WTC11 (cell line): ENCODE measurements at places on chromosomes 13 and 19. TPM values are rescaled to one million over a fixed set of nuclear protein-coding genes. Genes with fewer than 3 reads are reported as not detected.

DNA sequence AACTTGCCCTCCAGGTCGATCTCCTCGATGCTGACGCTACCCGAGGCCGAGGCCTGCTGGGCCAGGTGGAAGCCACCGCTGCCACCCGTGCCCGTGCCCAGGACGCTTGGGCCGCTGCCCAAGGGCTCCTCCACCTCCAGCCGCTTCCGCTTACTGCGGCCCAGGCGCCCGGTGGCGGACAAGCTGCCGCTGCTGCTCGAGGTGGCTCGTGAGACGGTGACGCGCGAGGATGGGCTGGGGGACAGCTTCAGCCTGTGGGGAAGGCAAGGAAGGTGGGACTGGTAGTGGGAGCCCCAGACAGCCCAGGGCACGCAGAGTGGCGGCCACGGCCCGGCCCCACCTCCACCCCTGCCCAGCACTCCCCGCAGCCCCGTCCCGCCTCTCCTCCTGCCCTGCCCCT, 6.5 kb upstream of the TIMM13 start:
- no peak overlapping the region for H3K4me3 ChIP-seq
- H3K27ac ChIP-seq: no peak overlapping the region
- no peak for DNase-seq
- H3K36me3 ChIP-seq: peaks cover 26% of the 10 kb centered on the region
- no peaks in the 10 kb centered on the region for H3K27me3 ChIP-seq

SYT3 gene
- 14.6 to 21.7 TPM (median 20.1 TPM) in 3 replicates for total RNA-seq

DNA sequence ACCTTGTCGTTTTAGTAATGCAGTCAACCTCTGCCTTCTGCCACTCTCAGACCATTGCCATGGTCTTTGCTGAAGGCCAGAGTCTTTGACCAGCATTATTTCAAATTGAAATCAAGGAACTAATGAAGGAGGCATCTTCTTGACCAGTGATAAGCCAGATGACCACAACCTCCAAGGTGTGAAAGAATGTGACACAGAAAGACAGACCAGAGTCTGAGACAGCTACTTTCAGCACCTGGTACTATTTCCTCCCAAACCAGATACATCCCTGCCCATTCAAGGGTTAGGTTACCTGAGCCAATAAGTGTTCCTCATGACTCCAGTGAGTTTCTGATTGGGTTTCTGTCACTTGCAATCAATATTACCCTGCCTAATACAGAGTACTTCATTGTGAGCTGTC, 20.3 kb upstream of the RNASEH2B start:
- H3K4me1 ChIP-seq: peaks cover 33% of the 10 kb centered on the region
- H3K4me3 ChIP-seq: no peak overlapping the region
- DNase-seq: no peak
- H3K27ac ChIP-seq: no peak overlapping the region

DNA sequence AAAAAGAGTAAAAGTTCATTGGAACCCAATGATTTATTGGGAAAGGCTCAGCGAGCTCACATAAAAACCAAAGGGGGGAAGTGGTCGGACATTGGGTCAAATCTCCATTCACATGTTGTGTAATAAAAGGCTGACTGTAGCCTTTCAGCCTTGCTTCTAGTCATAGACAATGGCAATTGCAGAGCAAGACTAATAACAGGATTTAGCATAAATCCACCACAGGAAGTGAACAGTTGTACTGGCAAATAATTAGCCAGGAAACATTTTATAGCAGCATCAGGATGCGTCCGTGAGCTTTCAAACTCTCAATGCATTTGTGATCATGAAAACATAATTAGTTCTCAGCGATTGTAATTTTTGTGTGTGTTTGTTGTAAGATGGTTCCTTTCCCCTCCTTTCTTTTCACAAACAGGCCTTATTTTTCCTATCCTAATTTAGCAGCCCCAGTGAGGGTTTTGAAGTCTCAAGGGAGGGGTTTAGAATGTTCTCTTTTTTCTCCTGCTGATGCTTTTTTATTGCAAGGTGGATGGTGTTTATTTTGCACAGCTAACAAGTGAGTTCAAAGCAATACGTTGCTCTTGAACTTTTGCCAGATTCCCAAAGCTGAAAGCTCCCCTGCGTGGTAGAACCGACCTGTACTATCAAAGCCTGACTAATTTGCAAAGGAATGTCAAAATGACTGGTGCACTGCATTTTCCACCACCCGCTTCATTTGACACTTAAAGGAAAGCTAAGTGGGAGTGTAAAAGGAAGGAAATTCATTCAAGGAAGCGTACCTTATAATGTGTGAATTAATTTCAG, 105.6 kb downstream of the SPRY2 start:
- H3K4me1 ChIP-seq: peaks cover 22% of the 10 kb centered on the region
- DNase-seq: no peak
- H3K27ac ChIP-seq: no peak overlapping the region

DZIP1 gene
- 31.0 to 33.5 TPM (median 32.0 TPM) in 3 replicates for total RNA-seq
